Left lobe of liver (tissue), 2 donors: ENCODE measurements at places on chromosomes 12 and 14. TPM values are rescaled to one million over a fixed set of nuclear protein-coding genes. Genes with fewer than 3 reads are reported as not detected.

FAM181A gene
- total RNA-seq: not detected

DNA sequence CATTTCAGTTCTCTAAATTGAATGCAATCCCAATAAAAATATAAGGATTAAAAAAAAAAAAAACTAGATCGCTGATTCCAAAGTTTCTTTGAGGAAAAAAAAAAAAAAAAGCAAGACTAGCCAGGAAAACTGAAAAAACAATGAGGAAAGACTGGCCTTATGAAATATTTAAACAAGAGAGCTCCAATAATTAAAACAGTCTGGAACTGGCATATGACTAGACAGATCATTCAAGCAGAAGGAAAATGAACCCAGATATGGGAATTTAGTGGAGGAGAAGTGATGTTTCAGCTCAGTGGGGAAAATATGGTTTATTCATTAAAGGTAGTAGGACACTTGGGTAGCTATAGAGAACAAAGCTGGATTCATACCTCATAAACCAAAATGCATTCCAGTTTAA is 42.0 kb upstream of the TBC1D15 start:
- no peak for DNase-seq

DNA sequence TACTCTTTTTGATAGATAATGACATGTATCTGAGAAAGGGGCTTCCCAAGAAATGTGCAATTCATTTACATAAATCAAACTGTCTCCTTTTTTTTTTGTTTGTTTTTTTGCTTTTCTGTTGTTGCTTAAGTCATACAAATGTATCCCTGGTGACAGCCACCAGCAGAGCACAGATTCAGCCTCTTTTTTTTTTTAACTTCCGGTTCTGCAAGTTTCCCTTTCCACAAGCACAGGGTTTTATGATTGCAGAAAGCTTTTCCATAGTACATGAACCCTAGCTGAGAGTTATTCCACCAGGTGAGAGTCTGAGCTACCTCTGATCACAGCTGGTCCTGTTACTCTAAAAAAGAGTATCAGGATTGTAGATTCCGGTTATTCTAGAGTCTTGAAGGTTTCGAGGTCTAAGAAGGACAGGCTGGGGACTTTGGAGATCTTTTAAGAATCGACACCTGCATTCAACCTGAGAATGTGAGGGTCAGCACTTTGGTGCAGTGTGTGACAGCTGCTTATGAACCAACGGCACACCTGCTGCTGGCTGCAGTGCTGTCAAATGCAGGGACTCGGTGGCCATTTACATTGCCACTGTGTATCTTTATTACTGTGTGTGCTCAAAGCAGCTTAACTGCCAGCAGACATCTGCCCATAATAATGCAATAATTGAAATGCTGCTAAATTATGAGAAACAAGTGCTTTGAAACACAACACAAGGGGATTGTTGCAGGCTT is 551.7 kb downstream of the NRXN3 start:
- DNase-seq: no peak

- DNase-seq: no peak
These were observed 15.5 kb upstream of the TCTN2 start for GRCh38 chr12:123655420-123655819.

DNA sequence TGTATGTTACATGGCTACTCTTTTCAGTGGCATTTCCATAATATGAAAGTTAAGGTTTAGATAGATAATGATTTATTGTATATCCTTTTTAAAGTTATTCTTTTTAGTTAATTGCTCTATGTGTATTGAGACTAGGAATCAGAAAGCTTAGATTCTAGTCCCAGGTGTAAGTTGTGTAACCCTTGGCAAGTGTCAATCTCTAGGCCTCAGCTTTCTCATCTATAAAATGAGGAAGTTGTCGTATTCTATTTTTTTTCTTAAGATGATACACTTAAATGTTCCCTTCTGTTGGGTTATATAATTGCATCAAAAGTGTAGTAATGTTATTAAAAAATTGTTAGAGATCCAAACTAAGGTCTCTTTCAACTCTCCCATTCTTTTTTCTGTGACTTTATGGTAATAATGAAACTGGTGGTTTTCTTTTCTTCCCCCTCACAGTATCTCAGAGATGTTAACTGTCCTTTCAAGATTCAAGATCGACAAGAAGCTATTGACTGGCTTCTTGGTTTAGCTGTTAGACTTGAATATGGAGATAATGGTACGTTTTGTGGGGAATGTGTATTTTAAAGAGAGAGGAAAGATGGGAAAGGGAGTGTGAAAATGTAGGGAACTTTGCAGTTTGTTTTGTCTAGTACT is 4.1 kb downstream of the RTRAF start:
- DNase-seq: no peak

DNA sequence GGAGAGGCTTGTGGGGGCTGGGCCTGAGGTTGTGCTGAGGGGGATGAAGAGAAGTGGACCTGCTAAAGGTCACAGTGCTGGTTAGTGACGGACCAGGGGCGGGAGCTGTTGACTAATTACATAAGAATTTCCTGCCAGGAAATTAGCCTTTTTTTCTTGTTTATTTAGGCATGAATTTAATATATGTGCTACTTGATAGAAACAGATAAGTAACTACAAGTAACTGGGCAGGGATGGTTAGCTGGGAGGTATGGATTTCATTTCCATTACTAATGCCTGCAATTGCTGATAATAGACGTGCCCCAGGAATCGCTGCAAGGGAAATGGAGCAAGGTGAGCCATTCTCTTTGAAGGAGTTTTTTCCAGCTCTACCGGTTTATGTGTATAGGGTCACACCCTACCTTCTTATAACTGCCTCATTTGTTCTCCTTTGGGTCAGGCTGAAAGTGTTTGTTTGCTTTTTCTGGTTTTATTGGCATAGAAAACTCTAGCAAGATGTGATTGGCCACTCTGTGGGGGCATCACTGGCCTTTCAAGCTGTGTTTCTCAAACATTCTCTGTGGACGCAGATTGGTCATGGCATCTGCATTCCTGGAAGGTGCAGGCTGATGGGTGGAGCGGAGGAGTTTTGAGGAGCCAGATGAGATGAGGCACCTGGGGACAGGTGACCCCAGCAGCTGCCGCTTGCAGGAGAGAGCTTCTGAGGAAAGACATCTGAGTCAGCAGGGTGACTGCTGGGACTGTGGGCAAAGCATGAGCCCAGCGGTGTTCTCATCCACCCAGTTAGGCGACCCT is 19.0 kb upstream of the GPRC5A start:
- no peak for DNase-seq

GDF3 gene
- total RNA-seq: not detected

- no peak for DNase-seq
These were observed 14.3 kb upstream of the RIN3 start for GRCh38 chr14:92499234-92499633.

DNA sequence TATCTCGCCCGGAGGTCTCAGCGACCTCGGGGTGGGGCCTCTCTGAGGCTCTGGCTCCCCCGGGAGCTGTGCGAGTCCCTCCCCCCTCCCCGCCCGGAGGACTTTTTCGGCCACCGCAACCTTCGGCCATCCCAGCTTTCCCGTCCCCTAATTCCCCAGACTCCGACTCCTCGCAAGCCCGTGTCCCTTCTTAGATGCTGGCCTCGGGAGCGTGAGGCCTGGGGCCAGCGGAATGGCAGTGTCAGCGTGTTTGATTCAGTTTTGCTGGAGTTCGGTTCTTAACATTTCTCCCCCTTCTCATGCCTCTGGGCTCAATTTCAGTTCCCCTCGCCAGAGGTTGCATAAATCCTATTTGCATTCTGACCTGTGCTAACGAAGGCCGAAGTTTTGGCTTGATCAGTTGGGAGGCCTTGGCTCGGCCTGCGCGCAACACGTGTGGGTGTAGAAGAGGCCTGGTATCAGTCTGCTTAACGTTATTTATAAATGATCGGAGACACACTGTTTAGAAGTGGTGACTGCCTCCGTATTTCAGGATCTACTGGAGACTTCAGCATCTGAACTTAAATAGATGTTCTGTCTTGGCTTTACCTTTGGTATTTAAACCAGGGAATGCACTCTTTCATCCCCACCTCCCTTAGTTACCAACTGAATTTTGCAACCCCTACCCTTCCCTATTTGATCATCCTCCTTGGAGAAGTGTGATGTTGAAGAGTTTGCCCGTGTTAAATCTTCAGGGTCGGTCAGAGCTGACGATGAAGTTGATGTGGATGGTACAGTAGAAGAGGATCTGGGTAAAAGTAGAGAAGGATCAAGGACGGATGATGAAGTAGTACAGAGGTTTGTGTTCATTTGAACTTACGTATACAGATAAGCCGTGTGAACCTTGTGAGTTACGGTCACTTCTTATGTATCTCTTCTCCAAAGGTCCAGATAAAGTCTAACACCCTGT is 851 bp downstream of the HSP90B1 start:
- DNase-seq: peak; percentile 79

- no peak for DNase-seq
These were observed 30.3 kb downstream of the HMGA2 start for GRCh38 chr12:65854629-65855028.

DNA sequence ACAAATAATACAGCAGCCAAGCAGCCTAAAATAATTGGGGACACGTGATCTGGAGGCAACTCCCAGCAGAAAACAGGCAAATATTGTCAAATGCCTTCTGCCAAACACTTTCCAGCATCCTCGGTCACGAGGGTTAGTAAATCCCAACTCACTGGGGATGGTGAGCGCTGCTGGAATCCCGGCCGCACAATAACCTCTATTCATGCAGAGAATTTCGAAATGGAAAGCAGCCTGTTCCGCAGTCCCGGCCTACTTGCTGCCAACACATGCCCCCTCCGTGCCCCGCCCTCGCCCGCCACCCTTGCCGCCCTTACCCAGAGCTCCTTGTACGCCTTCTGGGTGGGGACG is 62.2 kb downstream of the RFX4 start:
- DNase-seq: peak; percentile 68

NINJ2 gene
- total RNA-seq: 16.1 TPM

- DNase-seq: no peak
These were observed 104.5 kb upstream of the AMIGO2 start for GRCh38 chr12:47184229-47184628.

DNA sequence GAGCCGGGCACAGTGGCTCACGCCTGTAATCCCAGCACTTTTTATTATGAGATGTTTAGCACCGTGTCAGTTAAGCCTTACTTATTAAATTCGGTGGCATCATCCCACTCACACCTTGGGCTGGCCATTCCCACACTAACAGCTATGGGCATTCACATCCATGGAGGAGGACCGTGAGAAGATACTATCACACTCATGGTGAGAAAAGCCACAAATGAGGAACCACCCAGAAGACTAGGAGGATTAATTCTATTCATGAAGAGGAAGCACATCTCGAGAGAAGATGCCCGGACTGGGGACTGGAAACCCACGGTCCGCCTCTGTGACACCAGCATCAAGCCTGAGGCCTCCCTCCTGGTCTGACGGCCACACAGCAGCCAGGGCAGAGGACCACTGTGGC is 4.9 kb downstream of the CDC42BPB start:
- DNase-seq: no peak

DNA sequence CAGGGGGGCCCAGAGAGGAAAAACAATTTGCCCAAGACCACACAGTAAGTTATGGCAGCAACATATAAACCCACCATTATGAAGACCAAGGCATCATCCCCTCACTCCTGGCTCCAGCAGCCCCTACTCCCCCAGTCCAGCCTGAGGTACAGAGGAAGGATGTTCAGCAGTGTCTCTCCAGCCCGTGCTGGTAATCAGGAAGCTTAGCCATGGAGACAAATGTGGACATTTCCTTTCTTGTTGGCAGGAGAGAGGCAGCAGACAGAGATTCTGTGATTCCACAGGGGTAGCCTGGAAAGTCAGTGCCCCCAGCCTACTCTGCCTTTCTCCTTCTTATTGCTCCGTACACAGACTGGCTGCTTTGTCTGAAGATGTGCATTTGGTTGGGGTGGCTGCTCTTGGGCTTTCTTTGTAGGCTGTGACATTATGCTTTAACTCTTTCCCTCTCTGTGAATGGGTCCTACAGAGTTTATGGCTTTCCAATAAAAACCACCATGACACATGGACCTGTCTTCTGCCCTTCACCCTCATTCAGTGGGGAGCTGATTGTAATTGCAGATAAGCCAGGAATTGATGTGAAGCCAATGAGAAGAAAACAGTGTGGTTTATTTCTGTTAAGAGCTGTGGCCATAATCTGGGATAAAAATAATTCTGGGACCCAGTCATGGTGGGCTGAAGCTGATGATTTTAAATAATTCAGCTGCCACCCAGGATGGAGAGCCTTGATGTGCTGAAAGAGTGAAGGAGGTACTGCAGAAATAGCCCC is 3.4 kb downstream of the RPH3A start:
- DNase-seq: no peak

DNA sequence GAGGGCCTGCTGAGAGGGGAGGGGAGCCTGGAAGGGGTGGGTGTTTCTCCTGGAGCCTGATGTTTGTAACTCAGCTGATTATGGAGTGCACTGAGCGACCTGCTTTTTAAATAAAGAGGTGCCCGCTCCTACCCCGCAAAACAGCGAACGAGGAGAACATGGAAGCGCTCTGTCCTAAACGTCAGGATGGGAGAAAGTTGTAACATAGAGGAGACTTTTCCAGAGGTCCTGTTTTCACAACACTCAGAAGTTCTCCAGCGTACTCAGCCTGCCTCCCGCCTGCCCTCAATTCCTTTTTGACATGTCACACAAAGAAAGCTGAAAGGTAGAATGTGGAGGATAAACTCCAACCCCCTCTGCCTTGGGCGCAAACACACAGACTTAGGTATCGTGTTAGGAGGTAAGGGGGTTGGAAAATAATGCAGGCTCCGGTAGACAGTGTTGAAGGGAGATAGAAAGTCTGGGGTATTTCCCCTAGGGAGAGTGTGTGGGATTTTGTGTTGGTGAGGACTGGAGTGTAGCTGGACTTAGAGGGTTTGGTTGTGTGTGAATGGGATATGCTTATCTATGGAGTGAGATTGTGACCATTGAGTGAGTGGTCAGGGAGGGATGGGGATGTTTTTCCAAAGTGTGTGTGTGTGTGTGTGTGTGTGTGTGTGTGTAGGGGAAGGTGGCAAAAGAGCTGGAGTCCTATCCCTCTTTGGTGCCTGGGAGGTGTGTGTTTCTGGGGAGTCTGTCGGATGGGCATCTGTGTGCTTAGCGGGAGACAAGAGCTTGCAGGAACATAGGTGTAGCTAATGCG is 2.1 kb downstream of the NTF3 start:
- DNase-seq: no peak

- DNase-seq: no peak
These were observed 53.6 kb downstream of the SLC25A47 start for GRCh38 chr14:100376751-100377171.

GRCh38 chr12:40031965-40032364 is 73.9 kb downstream of the SLC2A13 start:
- no peak for DNase-seq

- DNase-seq: no peak
These were observed 18.1 kb downstream of the CDKN1B start for GRCh38 chr12:12735301-12735700.
